ENCODE measurements at places on chromosomes 6 and 20.
A peak's percentile ranks its signal among the peaks of the same experiment; 100 is the strongest.

DNA sequence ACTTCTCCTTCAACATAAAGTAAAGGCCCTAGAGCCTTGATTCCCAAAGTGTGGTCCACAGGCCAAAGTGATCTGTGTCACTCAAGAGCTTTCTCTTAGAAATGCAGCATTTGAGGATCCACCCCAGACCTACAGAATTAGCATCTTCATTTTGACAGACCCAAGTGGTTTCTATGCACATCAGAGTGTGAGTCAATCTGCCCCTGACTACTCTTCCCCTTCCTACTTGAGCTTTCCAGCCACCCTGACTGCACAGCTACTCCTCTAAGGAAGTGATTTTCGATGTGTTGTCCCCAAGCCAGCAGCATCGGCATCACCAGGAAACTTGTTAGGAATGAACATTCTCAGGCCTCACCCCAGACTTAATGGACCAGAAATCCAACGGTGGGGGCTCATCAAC lies 2.6 kb downstream of the MEP1A start:
- H3K36me3 ChIP-seq = no peaks in the 10 kb centered on the region
- H3K4me1 ChIP-seq = no peaks in the 10 kb centered on the region
- DNase-seq = no peak
- no peak overlapping the region for H3K27ac ChIP-seq

DNA sequence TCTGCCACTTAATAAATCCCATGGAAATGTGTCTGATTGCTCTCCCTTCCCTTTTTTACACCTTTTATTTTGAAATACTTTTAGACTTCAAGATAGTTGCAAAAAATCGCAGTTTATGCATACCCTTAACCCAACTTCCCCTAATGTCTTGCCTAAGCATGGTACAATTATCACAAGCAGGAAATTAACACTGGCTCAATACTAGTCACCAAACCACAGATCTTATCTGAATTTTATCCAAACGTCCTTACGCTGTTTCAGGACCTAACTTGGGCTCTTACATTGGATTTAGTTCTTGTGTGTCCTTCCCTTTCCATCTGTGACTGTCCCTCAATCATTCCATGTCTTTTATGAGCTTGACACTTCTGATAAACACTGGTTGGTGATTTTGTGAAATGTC lies 146.3 kb downstream of the ZNF217 start:
- H3K4me3 ChIP-seq = no peak overlapping the region
- no peaks in the 10 kb centered on the region for H3K36me3 ChIP-seq
- no peaks in the 10 kb centered on the region for H3K27me3 ChIP-seq
- no peak overlapping the region for H3K27ac ChIP-seq
- peaks cover 12% of the 10 kb centered on the region for H3K4me1 ChIP-seq

DNA sequence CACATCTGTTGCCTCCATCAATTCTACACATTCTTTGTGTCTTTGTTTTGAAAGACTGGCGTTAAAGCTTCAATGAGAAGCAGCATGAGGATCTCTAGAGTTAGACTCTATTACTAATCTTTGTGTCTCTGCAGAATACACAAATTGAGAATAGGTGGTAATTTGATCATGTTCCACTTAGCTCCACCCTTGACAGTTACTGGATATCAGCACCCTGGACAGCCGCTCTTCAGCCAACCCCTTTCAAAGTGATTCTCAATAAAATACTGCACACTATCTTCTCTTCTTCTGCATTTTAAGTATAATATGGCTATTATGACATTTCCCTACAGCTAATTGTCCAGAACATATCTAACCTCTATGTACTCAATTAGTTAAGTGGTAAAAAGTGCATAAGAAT lies 54.3 kb upstream of the CNR1 start:
- no peaks in the 10 kb centered on the region for H3K27me3 ChIP-seq
- no peaks in the 10 kb centered on the region for H3K36me3 ChIP-seq
- no peaks in the 10 kb centered on the region for H3K4me1 ChIP-seq
- no peak overlapping the region for H3K4me3 ChIP-seq

DNA sequence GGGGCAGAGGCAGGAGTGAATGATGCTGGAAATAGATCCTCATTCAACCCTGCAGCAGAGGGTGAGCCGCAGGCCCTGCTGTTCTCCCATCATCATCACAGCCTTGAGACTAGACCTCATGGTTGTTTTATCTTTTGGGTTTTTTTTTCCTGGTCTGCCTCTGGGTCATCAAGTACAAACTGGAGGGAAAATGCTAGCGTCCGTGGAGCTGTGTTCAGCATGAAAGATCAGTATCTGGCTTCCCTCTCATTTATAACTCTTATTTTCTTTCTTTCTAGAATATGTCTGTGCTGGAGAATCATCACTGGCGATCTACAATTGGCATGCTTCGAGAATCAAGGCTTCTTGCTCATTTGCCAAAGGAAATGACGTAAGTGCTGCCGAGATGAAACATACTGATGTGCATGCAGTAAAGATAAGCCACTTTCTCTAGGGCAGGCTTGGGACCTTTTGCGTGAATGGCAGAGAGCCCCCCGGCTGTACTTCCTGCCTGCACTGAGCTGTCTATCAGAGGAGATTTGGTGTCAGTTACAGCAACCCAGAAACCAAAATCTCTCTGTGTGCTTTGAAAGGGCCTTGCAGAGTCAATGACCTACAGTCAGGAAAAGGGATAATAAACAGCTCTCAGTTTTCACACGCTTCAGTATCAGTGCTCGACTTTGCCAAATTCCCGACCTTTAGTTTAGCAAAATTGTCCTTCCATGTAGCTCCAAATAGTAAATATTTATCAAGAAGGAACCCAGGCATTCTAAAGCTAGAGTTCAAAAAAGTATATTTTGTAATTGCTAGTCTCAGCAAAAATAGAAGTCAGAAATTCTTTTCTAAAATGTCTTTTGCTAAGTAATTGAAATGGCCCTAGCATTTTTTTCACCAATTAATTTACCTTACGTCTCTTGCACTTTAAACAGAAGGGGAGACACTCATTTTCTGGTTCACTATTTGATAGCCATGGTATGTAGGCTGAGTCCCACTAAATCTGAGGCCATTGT lies 76.3 kb downstream of the MTFR2 start:
- peak; percentile 13 for DNase-seq
- no peaks in the 10 kb centered on the region for H3K27me3 ChIP-seq
- peak overlapping the region; percentile 58 for H3K27ac ChIP-seq
- H3K4me1 ChIP-seq = peaks cover 3% of the 10 kb centered on the region
- no peaks in the 10 kb centered on the region for H3K36me3 ChIP-seq
- no peak overlapping the region for H3K4me3 ChIP-seq

- no peak for DNase-seq
- H3K4me1 ChIP-seq = no peaks in the 10 kb centered on the region
- H3K4me3 ChIP-seq = no peak overlapping the region
- H3K27ac ChIP-seq = no peak overlapping the region
These were observed 150.0 kb upstream of the SLC22A16 start for GRCh38 chr6:110626442-110626841.

DNA sequence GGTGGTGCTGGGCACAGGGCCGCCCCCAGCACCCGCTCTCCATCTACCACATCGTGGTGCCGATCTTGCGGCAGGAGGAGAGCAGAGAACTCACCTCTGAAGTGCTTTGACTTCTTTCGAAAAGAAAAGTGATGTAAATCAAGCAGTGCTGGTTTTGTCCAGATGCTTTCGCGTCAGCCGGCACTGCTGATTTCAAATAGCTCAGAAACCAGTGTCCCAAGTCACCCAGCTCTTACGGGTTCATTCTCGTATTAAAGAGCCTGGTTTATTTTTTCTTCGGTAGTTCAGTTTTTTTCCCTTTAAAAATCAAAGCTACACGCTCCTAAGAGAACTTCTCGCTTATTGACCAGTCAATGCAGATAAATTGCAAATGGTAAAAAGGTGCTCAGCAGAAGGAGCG lies 32.1 kb downstream of the MYT1 start:
- no peaks in the 10 kb centered on the region for H3K36me3 ChIP-seq
- H3K27me3 ChIP-seq = no peaks in the 10 kb centered on the region

- peaks cover 40% of the 10 kb centered on the region for H3K4me1 ChIP-seq
- H3K27ac ChIP-seq = peak overlapping the region; percentile 86
- no peaks in the 10 kb centered on the region for H3K36me3 ChIP-seq
- no peaks in the 10 kb centered on the region for H3K27me3 ChIP-seq
- no peak for DNase-seq
These were observed 6.0 kb downstream of the PARD6B start for GRCh38 chr20:50737352-50737751.

DNA sequence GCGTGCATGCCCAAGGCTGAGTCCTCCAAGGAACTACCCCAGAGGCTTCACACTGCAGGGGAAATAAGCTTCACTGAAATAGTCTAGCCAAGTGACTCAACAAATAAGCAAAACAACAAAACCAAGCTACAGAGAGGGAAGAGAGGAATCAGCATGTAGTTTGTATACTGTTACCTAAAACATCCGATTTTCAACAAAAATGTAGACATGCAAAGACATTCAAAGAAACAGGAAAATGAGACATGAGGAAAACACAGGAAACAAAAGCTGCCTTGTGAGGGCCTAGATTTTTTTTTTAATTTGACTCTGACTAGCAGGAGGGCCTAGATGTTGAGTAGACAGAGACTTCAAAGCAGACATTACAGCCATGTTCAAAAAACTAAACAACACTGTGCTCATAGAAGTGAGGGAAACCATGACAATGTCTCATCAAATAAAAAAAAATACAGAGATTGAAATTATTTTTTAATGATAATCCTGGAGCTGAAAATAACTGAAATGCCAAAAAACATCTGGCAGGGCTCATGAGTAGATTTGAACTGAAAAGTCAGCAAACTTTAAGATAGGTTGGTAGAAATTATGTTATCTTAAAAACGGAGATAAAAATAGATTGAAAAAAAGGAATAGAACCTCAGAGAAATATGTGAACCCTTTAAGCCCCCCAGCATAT lies 16.4 kb upstream of the KIF25 start:
- H3K27me3 ChIP-seq = no peaks in the 10 kb centered on the region
- H3K36me3 ChIP-seq = no peaks in the 10 kb centered on the region
- H3K27ac ChIP-seq = no peak overlapping the region

GRCh38 chr20:35246723-35247122 lies 20.2 kb downstream of the MMP24 start:
- H3K4me3 ChIP-seq = no peak overlapping the region
- H3K27me3 ChIP-seq = no peaks in the 10 kb centered on the region
- H3K36me3 ChIP-seq = no peaks in the 10 kb centered on the region
- DNase-seq = no peak

GRCh38 chr6:13014504-13015378 lies 298.2 kb downstream of the PHACTR1 start:
- H3K36me3 ChIP-seq = no peaks in the 10 kb centered on the region
- H3K27me3 ChIP-seq = peaks cover 63% of the 10 kb centered on the region
- peak overlapping the region; percentile 42 for H3K4me3 ChIP-seq
- peak; percentile 35 for DNase-seq

DNA sequence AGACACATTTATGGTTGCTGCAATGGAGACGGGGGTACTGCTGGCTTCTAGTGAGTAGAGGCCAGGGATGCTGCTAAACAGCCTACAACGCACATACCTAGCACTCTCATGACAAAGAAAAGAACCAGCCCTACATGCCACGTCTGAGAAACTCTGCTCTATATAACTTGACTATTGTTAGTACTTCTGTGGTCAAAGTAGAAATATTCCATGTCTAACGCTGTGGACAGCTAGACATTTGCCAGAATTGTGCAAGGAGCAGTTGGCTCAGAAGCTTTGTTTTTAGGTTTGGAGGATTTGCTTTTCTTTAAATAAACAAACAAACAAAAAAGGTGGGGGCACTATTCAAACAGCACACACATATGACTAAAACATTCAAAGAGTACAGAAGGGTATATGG lies 20.5 kb downstream of the UBE2V1 start:
- no peaks in the 10 kb centered on the region for H3K27me3 ChIP-seq
- no peaks in the 10 kb centered on the region for H3K4me1 ChIP-seq
- no peak for DNase-seq
- H3K27ac ChIP-seq = peak overlapping the region; percentile 60
- H3K36me3 ChIP-seq = no peaks in the 10 kb centered on the region
- no peak overlapping the region for H3K4me3 ChIP-seq

DNA sequence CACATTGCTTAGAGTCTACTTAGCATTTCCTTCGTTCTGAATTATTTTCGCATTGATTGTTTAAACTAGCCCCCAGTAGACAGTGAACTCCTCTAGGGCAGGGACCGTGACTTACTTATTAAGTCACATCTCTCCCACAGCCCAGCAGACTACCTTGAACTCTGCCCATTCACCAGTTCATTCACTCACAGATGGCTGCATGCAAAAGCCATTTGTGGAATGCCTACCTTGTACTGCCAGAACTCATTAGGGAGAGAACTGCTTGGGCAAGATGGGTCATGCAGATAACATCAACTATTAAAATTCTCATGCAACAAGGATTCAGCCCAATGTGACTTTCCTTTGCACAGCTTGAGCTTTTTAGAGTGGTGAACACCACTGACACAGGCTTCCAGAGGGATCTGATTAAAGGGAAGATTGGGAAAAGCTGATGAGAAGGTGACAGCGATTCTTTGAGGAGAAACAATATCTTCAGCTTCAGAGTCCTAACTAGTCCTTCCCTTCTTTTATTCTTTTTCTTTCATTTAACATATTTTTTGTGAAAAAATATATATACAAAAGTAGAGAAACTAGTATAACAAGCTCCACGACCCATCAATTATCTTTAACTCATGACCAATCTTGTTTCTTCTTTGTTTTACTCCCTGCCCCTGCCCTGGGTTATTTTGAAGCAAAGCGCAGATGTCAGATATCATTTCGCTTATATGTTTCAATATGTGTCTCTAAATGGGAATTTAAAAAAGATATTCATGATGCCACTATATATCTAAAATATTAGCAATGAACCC lies 273.9 kb downstream of the CDC5L start:
- no peak overlapping the region for H3K27ac ChIP-seq
- H3K36me3 ChIP-seq = no peaks in the 10 kb centered on the region
- no peak for DNase-seq
- no peak overlapping the region for H3K4me3 ChIP-seq
- no peaks in the 10 kb centered on the region for H3K27me3 ChIP-seq

- peak; percentile 46 for DNase-seq
- peaks cover 5% of the 10 kb centered on the region for H3K4me1 ChIP-seq
- no peaks in the 10 kb centered on the region for H3K27me3 ChIP-seq
- peak overlapping the region; percentile 76 for H3K27ac ChIP-seq
These were observed 16.0 kb downstream of the HFE start for GRCh38 chr6:26103141-26103769.

- no peak for DNase-seq
- H3K4me3 ChIP-seq = no peak overlapping the region
- H3K4me1 ChIP-seq = no peaks in the 10 kb centered on the region
- no peaks in the 10 kb centered on the region for H3K36me3 ChIP-seq
These were observed 99.8 kb downstream of the TAF4 start for GRCh38 chr20:61965606-61966491.

GRCh38 chr6:137727216-137727765 lies 139.8 kb upstream of the TNFAIP3 start:
- peaks cover 39% of the 10 kb centered on the region for H3K4me1 ChIP-seq
- H3K27ac ChIP-seq = no peak overlapping the region
- H3K36me3 ChIP-seq = no peaks in the 10 kb centered on the region
- no peak for DNase-seq

DNA sequence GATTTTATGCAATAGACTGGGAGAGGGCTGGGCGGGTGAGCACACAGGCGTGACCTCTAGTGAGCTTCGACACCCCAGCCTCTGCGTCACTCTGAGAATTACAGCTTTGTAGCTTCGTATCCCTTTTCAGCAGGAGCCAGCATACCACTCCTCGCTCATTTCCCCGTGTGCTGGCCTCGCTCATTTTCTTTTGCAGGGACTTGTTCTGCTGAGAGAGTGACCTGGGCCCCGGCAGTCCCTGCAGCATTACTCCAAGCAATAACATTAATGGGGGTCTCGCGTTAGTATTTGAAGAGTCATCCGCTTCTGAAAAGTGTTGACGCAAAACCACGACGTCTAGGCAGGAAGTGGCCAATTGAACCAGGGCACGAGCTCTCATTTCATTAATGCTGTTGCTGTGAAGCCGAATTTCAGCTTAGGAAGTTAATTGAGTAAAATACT lies 193.7 kb downstream of the QKI start:
- no peak overlapping the region for H3K4me3 ChIP-seq
- H3K27ac ChIP-seq = no peak overlapping the region
- H3K27me3 ChIP-seq = no peaks in the 10 kb centered on the region

- no peak overlapping the region for H3K4me3 ChIP-seq
- no peaks in the 10 kb centered on the region for H3K36me3 ChIP-seq
- DNase-seq = peak; percentile 74
These were observed 12.8 kb upstream of the MANBAL start for GRCh38 chr20:37276494-37277252.
